ENCODE measurements at places on chromosomes 3 and 15.
A peak's percentile ranks its signal among the peaks of the same experiment; 100 is the strongest.

GRCh38 chr3:152376351-152377183 is 107.8 kb downstream of the MBNL1 start:
- no peak for DNase-seq

DNA sequence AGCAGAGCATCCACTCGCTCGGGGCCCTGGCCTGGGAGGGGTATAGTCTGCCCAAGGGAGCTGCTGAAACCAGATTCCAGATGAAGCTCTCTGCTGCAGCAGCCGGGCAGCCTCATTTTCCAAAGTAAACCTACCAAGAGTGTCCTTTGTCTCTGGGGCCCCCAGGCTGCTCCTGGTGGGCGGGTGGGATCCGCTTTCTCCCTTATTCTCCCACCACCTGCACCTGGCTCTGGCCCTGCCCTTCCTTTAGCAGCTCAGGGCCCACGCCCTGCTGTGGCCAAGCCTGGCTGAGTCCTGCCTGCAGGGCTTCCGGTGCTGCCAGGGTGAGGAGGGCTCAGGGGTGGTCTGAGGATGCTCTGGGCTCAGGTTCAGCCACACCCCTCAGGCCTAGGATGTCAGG is 13.0 kb downstream of the SCN5A start:
- no peak for DNase-seq

DNA sequence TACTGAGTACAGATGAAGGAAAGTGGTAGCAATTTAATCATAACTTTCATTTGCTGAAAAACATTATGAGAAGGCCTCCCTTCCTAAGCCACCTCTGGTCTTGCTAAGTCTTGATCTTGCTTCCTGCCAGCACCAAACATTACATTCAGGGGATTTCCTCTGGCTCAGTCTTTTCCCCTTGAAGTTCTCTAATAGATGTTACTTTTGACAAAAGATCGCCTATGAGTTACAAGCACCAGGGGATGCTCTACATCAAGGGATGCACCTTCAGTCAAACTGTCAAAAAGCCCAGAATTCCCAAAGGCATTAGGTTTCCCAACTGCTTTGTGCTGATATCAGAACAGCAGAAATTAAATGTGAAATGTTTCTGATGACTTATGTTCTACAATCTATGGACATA is 47.3 kb downstream of the AQP9 start:
- no peak for DNase-seq

GRCh38 chr15:32716915-32717425 is 834 bp upstream of the GREM1 start:
- DNase-seq = no peak

DNA sequence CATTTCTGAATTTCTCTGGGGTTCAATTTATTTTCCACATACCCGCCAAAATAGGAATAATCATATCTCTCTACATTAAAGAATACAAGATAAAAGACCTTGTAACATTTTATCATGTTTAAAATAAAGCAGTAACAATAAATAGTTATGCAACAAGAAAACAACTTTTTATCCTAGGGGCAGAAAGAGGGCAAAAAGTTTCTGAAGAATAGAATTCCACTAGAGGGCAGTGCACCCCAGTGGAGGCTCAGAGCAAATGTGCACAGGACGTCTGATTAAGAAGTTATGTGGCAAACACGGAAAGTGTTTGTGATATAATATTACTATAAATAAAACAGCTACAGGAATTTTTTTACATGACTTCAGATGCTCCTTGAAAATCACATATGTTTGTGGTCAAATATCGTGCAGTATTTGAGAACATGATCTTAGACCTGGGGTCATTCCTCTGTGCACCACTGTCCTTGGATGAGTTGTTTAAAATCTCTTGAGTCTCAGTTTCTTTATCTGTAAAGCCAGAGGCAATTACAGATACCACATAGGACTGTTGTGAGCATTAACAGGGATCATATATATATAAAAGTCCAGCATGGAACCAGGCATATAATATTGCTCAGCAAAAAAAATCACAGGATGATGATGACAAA is 13.2 kb upstream of the PIK3R4 start:
- no peak for DNase-seq

GRCh38 chr3:98246142-98246541 is 17.9 kb upstream of the OR5H6 start:
- DNase-seq = no peak

DNA sequence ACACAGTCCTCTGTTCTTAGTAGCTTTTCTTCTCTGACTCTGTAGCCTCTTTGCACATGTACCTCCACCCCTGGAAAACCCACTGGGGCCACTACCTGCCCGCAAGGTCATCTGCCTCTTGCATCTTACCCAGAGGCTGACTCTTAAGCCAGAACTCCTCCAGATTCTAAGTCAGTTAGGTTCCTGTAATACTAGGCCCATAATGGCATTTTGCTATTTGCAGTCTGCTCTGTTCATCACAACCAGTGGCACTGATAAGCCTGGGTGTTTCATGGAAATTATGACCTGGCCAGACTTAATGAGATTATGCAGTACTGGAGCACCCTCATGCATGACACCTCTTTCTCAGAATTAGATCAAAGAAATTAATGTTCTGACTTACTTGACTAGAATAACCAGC is 31.7 kb upstream of the ATG7 start:
- DNase-seq = no peak

GRCh38 chr15:75928680-75929608 is 25.3 kb downstream of the FBXO22 start:
- DNase-seq = no peak

- peak; percentile 30 for DNase-seq
Measured at GRCh38 chr3:108420926-108421325, 89.5 kb downstream of the MYH15 start.

DNA sequence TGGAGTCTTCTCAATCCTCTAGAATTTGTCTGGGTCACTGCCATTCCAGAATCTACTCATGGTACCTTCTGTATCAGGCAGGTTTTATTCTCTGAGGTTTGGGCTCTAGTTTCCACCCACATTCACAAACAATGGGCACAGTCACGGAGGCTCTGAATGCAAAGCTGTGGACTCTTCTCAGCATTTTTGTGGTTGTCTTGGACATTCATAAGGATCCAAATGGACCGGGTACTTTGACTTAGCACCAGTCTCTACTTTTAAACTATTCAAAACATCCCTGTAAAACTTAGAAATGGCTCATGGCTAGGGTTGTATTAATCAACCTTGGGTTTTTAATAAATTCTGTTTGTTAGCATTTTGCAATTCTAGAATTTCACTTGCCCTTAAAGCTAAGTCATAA is 277.9 kb upstream of the THBS1 start:
- DNase-seq = no peak

- no peak for DNase-seq
Measured at GRCh38 chr3:25510797-25511196, 82.7 kb downstream of the RARB start.

DNA sequence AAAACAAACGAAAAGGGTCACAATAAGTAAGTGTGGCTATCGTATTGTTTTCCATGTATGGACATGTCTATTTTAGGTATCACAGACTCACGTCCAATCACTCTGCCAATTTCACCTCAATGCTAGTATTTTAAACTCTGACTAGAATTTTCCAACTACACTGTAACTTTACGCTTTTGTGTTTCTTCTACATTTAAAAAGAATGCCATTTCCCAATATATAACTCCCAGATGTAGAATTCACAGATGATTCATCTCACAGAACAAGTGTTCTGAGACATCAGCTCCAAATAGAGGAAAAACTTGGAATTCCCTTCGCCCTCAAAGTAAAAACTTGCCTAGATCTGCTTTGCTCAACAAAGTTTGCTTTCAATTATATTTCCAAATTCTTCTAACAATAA is 14.2 kb downstream of the LRIG1 start:
- DNase-seq = no peak

- DNase-seq = no peak
Measured at GRCh38 chr3:128453501-128454309, 13.0 kb downstream of the DNAJB8 start.

GRCh38 chr3:119343719-119344118 is 49.5 kb downstream of the ARHGAP31 start:
- DNase-seq = no peak

DNA sequence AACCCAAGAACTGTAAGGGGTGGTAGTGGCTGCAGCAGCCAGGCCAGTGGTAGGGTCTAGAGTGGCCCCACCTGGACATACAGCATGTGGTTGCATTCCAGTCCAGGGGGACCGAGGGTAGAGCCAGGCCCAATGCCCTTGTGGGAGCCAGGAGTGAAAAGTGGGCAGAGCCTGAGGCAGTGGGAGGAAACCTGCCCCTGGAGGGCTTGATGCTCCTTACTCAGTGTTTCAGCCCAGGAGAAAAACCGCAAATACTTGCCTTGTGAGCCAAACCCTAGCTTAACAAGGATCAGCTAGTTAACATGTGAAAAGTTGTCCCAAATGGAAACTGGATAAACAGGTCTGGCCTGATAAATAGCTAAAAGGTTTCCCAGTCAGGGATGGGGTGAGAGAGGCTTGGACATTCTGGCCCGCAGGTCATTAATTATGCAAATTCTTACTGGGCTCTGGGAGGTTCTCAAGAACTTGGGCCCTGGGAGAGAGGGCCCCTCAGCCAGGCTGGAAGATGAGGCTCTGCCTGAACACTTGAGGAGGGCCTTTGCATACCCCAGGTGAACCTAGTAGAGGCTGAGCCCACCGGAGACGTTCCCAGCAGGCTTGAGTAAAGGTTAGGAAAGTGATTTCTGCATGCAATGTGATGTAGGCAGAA is 222.1 kb downstream of the THSD4 start:
- DNase-seq = no peak

GRCh38 chr3:48950051-48950450 is 31.4 kb downstream of the ARIH2 start:
- DNase-seq = no peak

DNA sequence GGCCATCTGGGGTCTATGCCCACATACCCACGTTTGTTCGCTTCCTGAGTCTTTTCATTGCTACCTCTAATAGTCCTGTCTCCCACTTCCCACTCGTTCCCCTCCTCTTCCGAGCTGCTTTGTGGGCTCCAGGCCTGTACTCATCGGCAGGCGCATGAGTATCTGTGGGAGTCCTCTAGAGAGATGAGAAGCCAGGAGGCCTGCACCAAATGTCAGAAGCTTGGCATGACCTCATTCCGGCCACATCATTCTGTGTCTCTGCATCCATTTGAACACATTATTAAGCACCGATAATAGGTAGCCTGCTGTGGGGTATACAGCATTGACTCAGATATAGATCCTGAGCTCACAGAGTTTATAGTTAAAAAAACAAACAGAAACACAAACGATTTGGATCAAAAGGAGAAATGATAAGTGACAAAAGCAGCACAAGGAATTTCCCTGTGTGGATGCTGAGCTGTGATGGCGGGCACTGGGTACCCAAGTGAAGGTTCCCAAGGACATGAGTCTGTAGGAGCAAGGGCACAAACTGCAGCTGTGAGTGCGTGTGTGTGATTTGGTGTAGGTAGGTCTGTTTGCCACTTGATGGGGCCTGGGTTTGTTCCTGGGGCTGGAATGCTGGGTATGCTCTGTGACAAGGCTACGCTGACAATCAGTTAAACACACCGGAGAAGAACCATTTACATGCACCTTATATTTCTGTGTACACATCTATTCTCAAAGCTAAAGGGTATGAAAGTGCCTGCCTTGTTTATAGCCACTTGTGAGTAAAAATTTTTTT is 35.9 kb downstream of the NR1I2 start:
- no peak for DNase-seq

DNA sequence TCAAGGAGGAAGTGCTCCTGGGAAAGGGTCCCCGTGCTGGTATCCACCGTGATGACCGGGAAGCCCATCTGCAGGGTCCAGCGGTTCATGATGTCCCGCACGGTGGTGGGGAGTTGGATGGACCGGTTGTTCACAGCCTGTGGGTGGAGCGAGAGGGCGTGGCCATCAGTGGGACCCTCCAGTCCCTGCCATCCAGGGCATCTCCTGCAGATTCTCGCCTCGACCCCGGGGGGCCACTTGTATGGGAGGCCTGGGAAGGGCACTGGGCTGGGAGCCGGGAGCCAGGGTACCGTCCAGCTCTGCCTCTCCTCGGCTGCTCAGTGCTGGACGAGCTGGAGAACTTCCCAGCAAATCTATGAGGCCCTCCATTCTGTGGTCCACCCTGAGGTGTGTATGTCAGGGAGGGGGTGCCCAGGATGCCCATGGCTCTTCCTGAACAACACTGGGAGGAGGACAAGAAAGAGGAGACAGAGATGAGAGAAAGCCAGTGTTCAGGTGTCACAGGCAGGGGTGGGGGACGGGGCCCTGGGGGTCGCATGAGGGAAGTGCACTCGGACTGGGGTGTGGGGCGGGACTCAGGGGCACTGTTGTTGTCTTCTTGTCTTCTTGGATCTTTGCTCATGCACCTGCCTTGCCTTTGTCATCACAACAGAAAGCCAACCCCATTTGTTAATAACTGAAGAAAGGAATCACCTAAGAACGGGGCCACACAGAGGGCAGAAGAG is 13.0 kb downstream of the ANPEP start:
- no peak for DNase-seq

- DNase-seq = no peak
Measured at GRCh38 chr15:70189826-70190695, 92.3 kb upstream of the TLE3 start.

GRCh38 chr15:101178931-101179330 is 72.9 kb downstream of the CHSY1 start:
- no peak for DNase-seq

- DNase-seq = no peak
Measured at GRCh38 chr3:35292568-35292967, 346.8 kb upstream of the ARPP21 start.

DNA sequence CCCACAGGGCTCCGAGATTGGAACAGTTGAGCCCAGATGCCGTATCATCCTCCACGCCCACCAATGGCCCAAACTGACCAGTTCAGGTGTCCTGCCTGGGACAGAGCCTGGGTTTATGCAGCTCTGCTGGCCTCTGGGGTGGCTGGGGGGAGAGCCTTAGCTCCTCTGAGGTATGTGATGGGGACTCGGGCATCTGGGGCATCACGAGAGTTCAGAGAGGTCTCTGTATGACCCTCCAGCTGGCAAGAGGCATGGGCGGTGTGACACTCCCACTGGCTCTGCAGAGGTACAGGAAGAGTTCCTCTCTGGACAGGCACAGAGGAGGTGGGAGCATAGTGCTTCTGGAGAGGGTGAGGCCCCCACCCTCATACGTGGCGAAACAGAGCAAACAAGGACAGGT is 26.6 kb upstream of the DUSP7 start:
- DNase-seq = no peak

DNA sequence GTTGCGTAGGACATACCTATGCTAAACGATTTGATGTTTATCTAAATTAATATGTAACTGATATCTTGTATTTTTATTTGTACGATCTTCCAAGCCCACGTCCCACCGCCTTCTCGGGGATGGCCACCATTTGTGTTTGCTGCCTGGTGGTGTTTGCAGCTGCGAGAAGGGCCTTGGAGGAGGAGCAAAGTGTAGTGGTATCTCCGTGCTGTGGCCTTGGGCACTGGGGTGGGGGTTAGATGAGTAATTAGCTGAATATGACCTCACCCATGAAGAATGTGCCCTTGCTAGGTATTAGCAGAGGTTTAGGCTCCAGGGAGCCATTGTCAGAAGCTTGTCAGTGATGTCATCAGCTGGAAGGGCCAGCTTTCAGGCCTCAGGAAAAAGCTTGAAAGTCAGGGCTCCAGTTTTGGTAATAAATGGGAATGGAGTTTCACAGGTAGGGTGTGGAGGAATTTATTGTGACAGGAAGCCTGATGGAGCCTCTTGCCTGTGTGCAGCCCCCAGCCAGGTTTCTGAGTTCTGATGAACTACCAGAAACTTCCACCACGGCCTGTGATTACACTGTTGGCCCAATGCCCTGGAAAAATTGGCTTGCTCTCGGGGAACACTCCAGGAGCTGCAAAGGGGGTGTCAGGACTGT is 41.0 kb downstream of the FLNB start:
- DNase-seq = no peak

- DNase-seq = no peak
Measured at GRCh38 chr15:72584006-72584405, 70.5 kb upstream of the GOLGA6B start.

- DNase-seq = no peak
Measured at GRCh38 chr3:43732747-43733425, 42.1 kb downstream of the ABHD5 start.
